ENCODE measurements at places on chromosomes 1 and 21.

DNA sequence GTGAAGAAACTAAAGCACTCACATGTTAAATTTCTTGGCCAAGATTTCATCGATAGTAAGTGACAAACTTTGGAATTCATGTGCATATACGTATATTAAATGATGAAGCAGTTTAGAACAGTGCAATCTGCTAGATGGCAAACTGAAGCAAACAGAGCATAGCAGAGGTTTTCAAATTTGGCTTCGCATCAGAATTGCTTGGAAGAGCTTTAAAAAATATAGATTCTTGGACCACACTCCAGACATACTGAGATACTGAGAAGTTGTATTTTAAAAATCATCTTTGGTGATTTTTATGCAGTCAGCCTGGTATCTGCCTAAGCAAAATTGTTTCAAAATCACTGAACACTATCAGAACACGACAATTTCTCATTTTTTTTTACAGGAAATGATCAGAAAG, 709.2 kb downstream of the PLA2G4A start:
- no peak for DNase-seq

- DNase-seq, result peak; percentile 50
Measured at GRCh38 chr1:118902711-118903191, 85.4 kb downstream of the TBX15 start.

GRCh38 chr21:33339135-33339534, 14.4 kb downstream of the IFNAR1 start:
- DNase-seq, result no peak

- DNase-seq, result no peak
Measured at GRCh38 chr1:112975336-112975735, 19.3 kb upstream of the SLC16A1 start.

- DNase-seq, result no peak
Measured at GRCh38 chr1:247539215-247539614, 3.0 kb upstream of the OR2C3 start.

- peak; percentile 8 for DNase-seq
Measured at GRCh38 chr1:221284028-221284427, 404.8 kb downstream of the HLX start.

GRCh38 chr1:44685881-44686280, 11.4 kb downstream of the ARMH1 start:
- no peak for DNase-seq

DNA sequence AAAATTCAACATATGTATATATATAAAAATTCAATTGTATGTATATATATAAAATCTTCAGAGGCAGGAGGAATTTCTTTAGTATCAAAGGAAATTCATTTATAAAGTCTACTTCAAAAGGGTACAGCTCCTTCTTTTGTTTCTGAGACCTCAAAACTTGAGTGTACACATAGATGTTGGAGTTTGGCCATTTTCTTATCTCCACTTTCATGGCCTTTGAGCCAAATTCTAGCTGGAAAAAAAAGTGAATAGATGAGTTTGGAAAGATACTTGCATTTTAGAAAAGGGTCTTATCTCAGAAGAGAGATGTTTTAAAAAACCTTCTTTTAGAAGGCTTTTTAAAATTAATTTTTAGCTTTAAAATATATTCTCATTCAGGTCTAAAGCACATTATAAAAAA, 103.2 kb downstream of the ATF6 start:
- no peak for DNase-seq

DNA sequence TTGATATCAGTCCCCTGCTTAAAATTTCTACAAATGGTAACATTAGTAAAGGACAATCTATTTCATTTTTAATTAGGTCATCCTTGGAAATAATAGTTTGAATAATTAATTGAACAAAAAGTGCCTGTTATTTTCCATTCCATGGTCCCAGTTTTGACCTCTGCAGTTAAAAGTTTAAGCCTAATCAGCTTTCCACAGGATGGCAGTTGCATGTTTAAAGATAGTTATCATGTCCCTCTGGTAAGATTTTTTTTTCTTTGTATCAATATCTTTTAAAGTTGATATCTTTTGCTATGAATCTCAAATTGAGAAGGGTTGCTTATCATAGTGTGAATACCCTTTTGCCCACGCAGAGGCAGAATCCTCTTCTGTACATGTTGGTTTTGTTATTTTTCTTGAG, 90.4 kb downstream of the HS2ST1 start:
- no peak for DNase-seq

DNA sequence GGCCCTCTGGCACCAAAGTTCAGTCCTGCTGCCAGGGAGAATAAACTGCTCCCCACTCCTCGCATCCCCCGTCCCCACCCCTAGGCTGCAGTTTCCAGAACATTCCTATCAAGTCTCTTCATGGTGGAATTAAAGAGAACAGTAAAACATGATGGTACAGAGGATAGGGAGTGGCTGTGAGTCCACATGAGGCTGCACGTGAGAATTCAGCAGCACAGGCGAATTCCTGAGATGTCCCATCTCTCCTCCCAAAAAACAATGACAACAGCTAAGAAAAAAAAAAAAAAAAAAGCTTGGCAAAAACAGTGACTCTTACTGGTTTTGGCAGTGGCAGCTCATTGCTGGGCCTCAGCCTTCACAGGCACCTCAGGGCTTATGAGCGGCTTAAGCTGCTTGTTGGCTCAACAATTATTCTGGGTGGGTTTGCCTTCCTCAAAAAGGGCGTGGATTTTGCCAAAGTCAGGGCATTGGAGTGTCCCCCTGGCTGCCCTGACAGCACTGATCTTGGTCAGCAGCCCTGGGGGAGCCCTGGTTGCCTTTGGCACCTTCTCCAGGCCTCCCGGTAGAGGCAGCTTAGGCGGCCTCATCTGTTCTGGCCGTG, 5.7 kb upstream of the IFFO2 start:
- DNase-seq, result no peak

GRCh38 chr21:25872271-25872670, 137.5 kb downstream of the GABPA start:
- DNase-seq, result no peak

DNA sequence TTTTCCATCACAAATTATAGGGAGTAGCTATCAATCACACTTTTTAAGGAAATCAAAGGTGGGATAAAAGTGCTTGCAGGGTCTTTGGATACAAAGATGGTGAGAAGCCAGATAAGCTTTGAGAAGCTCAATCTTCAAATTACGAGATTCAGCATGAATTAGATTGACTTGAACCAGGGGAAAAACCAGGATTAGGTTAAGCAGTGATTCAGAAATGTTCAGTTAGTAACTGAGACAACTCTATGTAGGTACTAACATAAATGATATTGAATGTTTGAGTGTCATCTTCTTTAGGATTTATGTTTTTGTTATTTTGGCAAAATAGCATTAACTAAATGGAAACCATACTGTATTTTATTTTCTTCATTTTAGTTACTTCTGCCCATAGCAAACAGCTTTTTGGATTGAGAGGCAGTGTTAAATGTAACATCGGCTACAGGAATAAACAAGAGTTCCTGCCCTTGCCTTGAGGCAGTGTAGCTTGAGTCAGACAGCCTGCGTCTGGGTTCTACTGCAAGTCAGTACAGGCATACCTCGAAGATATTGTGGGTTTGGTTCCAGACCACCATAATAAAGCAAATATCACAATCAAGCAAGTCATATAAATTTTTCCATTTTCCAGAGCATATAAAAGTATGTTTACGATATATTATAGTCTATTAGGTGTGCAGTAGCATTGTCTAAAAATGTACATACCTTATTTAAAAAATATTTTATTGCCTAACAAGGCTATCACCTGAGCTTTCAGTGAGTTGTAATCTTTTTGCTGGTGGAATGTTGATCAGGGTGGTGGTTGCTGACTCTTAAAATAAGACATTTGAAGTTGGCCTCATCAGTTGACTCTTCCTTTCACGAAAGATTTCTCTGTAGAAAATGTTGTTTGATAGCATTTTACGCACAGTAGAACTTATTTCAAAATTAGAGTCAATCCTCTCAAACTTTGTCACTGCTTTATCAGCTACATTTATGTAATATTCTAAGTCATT, 36.9 kb upstream of the BACH1 start:
- no peak for DNase-seq

DNA sequence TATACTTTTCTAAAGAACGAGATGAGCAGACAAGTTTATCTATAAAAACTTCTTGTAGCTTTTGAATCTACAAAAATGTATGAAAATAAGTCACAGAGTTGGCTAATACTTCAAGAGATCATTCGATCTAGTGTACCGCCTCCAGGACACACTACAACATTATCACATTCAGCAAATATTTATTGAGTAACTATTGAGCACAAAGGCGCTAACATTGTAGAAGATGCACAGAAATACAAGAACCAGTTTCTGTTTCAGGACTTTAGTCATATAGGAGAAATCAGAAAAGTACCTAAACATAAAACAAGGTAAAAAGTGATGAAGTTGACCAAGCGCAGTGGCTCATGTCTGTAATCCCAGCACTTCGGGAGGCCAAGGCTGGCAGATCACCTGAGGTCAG, 20.6 kb downstream of the WASF2 start:
- DNase-seq, result no peak

- DNase-seq, result no peak
Measured at GRCh38 chr1:85449356-85449755, 15.6 kb downstream of the DDAH1 start.

DNA sequence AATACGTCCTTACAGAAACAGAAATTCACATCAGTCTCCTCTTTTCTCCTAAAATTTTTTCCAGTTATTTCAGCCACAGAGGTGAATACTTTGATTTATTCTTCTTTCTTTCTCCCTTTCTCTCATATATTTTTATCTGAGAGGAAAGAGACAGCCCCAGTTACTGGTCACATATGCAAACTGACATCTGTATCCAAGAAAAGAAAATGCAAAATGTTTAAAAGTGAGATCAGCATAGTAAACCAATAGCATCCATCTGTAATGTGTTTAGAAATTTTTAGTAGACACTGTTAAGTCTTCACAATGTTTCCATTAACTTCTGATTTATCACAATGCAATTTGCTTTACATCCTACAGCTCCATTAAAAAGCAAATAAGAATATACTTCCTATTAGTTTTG, 53.5 kb downstream of the NTNG1 start:
- no peak for DNase-seq

GRCh38 chr1:185696422-185697150, 37.6 kb upstream of the HMCN1 start:
- DNase-seq, result no peak

DNA sequence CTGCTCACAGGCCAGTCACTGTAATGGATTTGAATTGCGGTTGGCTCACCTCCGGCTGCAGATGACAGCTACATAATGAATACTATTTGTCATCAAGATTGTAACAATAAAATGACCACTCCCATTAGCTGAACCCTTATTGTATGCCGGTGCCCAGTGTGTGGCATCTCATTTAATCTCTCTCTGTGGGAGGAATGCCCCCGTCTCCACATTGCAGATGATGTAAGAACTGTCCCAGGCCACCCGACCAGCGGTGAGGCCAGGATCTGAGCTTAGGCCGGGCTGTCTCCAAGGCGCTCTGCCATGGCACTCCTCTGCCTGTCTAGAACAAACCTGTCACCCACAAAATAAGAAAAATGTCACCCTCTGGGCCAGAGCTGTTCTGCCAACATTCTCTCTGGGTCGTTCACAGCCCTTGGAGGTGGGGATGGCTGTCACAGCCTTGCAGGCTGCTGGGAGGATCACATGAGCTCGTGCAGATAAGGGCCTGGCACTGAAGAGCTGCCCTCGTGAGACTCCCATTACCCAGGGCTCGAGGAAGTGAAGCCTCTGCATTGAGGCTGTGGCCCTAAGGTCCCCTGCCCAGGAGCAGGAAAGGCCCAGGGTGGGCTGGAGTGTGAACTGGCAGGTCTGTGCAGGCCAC, 52.7 kb downstream of the ECE1 start:
- DNase-seq, result no peak

- no peak for DNase-seq
Measured at GRCh38 chr1:90768098-90768497, 51.0 kb upstream of the BARHL2 start.

GRCh38 chr1:30852026-30852425, 56.5 kb downstream of the SDC3 start:
- peak; percentile 15 for DNase-seq

GRCh38 chr1:906600-907420, 16.9 kb upstream of the SAMD11 start:
- peak; percentile 70 for DNase-seq

DNA sequence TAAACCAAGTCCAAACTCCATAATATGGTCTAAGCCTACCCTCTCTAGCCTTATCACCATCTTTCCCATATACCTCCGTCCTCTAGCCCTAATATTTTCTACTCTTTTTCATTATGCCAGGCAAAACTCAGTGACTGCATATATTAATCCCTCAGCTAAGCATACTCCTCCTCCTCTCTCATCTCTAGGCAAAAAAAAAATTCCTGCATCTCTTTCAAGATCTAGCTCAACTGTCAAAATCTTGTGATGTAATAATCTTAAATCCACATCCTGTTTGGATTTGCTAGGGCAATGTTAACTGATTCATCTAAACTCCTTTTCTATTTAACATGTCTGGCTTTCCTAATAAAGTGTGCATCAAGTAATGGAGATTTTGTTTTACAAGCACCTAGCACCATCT, 20.4 kb downstream of the PRPF38A start:
- no peak for DNase-seq

- DNase-seq, result no peak
Measured at GRCh38 chr1:234871039-234871709, 257.5 kb downstream of the TOMM20 start.

DNA sequence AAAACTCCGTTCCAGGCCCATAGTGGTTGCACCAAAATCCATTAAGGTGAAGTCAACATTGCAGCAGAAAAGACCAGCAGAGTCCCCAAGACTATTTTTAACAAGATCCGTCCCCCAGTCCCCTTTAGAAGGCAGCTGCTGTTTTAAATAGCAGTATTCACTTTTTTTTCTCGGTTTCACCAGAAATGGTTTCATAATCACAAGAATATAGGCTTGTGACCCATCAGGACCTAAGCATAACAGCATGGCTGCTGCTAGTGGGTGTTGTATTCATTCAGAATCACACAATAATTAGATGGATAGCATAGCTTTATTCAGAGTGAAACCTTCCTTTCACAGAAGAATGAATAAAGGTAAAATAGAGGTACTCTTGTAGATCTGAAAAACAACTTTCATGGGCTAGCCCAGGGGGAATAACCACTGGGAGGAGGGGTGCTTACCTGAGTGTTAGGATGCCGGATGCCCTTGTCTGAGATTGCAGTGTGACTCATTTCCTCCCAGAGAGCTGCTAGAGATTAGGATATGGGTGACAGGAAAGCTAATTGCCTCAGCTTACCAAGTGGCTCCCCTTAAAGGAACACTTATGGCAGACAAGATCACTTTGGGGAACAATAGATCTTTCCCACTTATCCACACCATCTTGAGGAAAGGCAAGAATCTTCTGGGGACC, 35.0 kb downstream of the ACKR1 start:
- DNase-seq, result no peak

GRCh38 chr1:53196017-53196484, 573 bp upstream of the CPT2 start:
- no peak for DNase-seq

DNA sequence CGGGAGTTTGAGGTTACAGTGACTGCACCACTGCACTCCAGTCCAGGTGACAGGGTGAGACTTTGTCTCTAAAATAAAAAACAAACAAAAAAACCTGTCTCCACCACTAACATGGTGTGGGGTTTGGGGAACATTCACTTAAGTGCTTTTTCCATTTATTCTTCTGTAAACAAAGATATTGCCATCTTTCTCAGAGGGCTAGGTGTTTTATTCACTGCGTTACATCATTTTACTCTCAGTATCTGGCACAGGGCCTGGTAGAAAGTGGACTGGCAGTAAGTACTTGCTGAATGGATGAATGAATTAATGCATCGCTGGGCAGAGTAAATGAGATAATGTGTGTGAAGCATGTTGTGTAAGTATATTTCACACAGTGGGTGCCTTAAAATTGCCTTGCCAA, 20.1 kb downstream of the KIAA0040 start:
- no peak for DNase-seq

GRCh38 chr1:3945916-3946840, 46.1 kb upstream of the C1orf174 start:
- no peak for DNase-seq

- no peak for DNase-seq
Measured at GRCh38 chr1:212529211-212529741, 79.3 kb upstream of the ATF3 start.
